ENCODE measurements at places on chromosomes 2 and 18.

DNA sequence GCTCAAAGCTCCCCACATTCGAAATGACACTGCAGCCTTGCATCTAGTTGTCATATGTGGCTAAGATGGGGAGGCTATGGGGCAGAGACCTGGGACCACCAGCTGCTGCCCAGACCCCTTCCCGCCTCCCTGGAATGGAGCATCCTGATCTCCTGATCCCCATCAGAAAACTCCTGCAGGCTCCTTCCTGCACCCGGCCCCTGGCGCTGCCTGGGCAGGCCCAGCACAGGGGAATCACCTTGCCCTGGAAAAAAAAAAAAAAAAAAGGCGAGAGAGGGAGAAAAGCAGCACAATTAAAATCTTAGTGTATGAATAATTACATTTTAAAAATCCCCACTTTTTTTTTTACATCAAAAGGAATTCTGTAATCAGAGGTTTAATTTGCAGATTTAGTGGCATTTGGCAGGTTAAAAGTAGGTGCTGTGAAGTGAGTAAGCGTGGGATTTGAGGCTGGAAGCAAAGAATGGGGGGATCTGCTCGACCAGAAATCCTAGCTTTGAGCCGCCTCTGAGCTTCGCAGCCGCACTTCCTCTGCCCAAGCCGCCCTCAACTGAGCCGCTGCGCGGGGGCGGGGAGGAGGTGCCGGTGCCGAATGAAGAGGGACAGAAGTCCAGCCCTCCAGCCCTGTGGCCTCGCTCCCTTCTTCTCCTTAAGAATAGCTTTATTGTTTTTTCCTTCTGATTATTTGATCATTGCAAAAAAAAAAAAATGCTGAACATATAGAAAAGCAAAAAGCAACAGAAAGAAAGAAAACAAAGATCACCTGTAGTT is 30.0 kb downstream of the THNSL2 start:
- no peak for DNase-seq

GRCh38 chr2:72797740-72798139 is 28.1 kb downstream of the EXOC6B start:
- no peak for DNase-seq

- no peak for DNase-seq
Observed at GRCh38 chr2:165582409-165582808, 112.9 kb downstream of the CSRNP3 start.

DNA sequence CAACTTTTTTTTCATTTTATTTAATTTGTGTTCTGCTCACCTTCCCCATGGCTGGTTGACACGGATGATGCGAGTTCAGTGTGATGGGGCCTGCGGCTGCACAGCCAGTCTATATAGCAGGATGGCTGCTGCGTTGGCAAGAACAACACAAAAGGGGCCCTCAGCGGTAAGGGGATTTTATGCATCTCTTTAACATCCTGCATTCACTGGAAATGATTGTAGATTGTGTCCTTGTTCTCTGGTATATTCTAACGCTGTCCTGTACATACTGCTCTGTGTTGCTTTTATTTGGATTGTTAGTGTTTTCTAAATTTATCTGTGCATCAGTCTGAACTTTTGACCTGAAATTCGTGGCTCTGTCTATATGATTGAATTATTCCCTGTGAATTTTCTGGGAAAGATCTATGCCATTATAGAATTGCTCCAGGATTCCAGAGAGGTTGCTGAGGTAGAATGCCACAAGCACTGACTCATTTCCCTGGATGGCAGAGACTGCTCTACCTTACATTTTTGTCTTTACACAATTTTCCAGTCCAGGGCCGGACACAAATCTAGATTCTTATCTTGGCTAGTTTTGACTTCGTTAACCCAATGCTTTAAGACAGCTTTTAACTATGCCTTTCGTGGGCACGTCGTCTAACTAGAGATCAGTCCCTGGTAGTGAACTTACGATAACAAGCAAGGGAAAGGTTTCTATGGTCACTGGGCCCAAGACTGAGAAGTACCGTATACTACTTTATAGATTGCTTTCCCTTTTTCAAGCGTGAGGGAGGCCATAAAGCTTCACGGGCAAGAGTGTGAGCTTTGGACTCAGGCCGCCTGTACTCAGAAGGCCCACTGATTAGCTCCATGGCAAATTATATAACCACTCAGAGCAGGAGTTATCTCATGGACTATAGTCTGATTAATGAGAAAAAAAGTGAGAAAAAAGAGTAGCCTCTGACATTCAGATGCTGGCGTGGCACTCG is at the start of gene CRYGC:
CRYGC (minus strand) TSS at position 85 of the 968 bp plus-strand sequence; CDS start at position 49, 36 bp downstream.
- DNase-seq: no peak

DNA sequence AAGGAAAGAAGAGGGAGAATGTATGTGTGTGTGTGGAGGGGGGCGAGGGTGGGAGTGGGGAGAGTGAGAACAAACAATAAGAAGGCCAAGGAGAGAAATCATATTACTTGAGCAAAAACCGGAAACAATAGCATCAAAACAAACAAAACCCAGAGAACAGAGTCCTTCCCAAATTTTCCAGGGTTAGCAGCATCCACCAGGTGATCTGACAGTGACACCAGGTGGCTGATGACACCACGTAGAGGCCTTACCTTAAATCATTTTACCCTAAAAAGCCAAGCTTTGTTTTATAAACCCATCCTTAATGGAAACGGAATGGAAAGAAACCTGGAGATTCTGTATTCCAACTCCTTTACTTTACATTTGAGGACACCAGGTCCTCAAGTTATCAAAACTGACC is 42.9 kb downstream of the CDCA7 start:
- no peak for DNase-seq

DNA sequence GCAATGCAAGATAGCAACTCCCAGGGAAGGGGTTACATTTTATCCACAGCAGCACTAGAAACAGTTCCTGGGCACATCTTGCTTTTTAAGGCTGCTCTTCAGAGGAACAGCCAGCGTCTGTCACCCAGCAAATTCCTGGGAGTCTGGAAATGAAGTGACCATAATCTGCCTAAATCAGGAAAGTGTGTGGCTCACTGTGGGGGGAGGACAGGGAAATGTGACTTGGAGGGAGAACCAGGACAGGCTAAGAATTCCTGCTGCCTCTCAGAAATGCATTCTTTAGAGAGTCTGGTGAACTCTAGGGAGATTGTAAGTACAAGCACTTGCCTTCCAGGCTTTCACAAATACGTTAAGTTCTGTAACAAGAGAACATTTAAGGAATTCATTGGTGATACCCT is 364.3 kb upstream of the SPHKAP start:
- DNase-seq: peak; percentile 57

DNA sequence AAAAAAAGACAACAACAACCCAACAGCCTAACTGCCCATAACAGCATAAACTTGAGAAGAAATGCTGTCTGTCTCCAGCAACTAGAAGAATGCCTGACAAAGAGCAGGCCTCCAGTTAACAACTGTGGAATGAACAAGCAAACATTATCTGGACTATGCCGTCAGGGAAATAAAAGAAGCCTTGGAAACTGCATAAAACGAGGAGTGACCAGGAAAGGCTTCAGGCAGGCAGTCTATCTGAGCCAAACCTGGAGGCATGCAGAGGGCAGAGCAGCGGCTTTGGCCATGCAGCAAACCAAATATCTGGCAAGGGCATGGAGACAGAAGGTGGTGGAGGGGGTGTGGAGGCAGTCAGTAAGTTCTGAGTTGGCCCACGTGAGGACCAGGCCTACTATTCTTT is 11.1 kb downstream of the HES6 start:
- DNase-seq: no peak

GRCh38 chr2:74927621-74928020 is 30.8 kb upstream of the POLE4 start:
- DNase-seq: peak; percentile 52

DNA sequence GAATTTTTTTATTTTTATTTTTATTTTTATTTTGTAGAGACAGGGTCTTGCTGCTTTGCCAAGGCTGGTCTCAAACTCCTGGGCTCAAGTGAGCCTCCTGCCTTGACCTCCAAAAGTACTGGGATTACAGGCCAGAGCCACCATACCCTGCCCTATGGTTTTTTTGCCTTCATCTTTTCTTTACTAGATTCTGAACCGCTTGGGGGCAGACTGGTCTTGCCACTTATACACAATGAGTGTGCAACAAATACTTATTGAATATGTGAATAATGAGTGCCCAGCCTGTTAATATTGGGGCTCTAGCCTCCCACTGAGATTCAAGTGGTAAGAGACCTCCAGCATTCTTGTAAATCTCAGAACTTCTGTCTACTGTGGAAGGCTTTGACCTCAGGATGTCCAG is 3.9 kb downstream of the NCK2 start:
- DNase-seq: no peak

DNA sequence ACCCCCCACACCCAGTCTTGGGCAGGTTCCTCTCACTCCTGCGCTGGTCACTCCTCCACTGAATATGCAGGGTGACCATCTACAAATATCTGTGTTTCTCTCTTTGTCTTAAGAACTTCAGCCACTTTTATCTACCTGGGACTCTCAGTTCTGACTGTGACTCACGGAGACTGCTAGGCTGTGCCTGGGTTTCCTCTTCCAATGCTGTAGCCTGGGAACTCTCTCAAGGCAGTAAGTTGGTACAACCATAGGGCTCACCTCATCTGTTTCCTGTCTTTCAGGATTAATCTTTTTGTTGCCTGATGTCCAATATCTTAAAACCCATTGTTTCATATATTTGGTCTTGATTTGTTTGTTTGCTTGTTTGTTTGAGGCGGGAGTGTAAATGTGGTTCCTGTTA is 47.2 kb upstream of the ZNF396 start:
- no peak for DNase-seq

- no peak for DNase-seq
Observed at GRCh38 chr2:96325884-96326255, 753 bp downstream of the ITPRIPL1 start.

- DNase-seq: no peak
Observed at GRCh38 chr2:191128172-191128910, 22.5 kb downstream of the STAT4 start.

DNA sequence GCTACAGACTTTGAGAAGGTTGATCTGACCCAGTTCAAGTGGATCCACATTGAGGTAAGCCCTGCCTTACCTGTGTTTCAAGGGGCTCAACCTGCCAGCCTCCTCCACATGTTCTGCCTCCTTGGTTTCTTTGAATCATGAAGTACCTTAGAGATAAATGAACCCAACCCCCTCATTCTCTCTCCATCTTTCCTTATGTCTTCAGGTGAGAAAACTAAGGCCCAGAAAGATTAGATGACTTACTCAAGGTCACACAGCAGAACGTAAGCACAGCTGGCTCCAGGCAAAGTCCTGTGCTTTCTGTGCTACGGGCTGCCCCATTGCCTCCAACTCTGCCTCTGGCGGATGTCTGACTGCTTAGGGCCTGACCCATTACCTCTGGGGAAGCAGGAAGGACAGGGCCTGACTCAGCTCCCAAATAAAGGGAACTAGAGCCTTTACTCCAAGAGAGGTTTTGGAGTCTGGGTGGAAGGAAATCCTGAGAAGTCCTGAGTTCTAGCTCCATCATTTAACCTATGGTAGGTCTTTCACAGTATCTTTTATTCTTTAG is 10.3 kb downstream of the KHK start:
- no peak for DNase-seq

DNA sequence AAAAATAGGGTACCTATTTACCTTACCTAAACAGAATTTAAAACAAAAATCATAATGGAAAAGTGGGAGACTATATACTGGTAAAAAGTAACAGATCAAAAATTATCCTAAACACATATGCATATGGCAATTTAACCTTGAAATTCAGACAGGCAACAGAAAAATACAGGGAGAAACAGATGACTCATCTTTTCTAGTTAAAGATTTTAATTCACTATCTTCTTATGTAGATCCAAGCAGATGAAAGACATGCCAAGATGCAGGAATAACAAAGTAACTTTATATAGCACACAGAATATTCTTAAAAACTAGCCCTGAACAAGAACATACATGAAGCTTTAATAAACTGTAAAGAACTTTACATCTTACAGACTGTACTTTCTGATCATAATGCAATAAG is 30.9 kb downstream of the PRPF40A start:
- DNase-seq: no peak

DNA sequence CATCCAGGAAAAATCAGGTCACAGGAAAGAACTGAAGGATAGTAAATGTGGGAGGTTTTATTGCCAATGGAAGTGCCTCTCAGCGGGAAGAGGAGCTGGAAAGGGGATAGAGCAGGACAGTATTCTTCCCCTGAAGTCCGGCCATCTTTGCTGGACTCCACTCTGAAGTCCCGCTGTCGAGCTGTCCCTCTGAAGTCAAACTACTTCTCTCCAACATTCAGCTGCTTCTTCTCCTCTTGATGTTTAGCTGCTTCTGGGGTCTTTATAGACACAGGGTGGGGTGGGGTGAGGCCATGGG is 23.5 kb upstream of the SLC39A10 start:
- DNase-seq: no peak

GRCh38 chr2:231911381-231911780 is 14.8 kb downstream of the NPPC start:
- DNase-seq: no peak

- no peak for DNase-seq
Observed at GRCh38 chr18:54210463-54210862, 14.0 kb downstream of the MBD2 start.

GRCh38 chr18:29154758-29155725 is 978.1 kb upstream of the CDH2 start:
- no peak for DNase-seq

- DNase-seq: no peak
Observed at GRCh38 chr2:229660391-229660790, 54.0 kb downstream of the DNER start.

DNA sequence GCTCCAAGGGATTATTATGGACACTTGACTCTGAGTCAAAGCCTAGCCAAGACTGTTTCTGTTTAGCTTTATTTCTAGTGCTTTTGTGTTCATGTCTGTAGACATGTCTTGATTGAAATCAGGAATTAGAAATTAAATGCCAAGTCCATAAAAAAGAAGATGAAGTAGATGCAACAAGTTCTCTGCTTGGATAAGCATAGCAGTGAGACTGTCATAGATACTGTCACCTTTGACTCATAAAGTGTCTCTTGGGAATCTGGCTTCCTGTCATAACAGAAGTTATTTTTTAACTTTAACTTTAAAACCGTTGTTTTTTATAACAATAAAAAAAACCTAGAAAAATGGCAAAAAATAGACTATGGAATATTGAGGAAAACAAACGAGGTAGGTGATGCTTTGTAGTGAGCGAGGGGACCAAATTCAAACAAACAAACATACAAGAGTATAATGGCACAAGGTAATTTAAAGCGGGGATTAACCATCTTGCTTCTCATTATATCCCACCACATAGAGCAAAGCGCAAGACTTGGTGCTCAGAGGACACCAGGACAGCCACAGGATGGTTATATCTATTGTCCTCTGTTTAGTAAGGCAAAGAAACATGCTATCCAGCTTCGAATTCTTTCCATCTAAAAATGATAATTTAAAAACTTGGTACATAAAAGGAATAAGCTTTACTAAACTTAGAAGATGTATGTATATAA is 64.6 kb downstream of the CD226 start:
- DNase-seq: no peak

- DNase-seq: peak; percentile 79
Observed at GRCh38 chr2:230866756-230867523, 2.2 kb downstream of the ITM2C start.

DNA sequence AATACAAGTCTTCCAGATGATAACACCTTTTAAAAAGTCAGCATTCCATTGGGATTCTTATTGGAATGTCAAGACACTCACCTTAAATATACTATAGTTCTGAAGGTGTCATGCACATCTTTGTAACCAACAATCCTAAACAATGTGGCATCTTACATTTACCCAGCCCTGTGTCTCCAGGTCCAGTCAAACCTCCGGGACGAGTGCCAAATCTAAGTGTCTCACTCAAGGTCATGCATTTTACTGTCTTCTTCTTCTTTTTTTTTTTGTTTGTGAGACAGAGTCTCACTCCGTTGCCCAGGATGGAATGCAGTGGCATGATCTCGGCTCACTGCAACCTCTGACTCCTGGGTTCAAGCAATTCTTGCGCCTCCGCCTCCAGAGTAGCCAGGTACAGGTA is 206.9 kb upstream of the FAM98A start:
- no peak for DNase-seq
